ENCODE measurements at places on chromosomes 7 and 10.

GRCh38 chr10:23344241-23344841, at the start of gene C10orf67:
Gene C10orf67, minus strand, starts transcription at chr10:23344797. Its CDS starts 23 bp downstream, at chr10:23344774.
- peak; percentile 48 for DNase-seq

GRCh38 chr7:69431626-69432025, 166.6 kb upstream of the AUTS2 start:
- no peak for DNase-seq

GRCh38 chr7:43201912-43202311, 89.5 kb downstream of the HECW1 start:
- DNase-seq, result no peak

- peak; percentile 39 for DNase-seq
These were observed 23.4 kb downstream of the MAD1L1 start for GRCh38 chr7:2209146-2209960.

DNA sequence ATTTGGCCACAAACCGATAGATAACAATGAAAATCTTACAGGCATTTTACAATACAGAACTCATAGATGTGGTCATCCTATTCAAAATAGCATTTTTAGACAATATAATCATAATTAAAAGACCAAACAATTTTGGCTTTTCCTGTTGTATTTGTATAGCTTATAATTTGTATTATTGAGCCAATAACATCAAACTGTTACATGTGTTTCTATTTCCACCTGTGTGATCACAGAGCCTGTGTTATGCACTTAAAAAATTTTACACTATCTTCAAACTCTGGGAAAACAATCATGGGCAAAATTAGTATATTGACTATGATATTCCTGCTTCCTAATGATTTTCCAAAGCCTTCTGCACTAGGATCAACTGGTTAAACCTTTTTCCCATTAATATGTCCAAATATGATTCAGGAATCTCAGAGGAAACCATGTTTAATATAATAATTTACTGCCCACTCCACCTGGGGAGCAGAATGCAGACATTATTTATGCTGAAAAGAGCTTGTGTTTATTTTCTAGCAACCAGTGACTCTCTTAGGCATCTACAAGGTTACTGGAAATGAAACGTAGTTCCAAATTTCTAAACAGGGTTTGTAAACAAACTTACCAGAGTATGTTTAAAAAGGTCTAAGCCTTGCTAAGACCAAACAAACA, 1.7 kb downstream of the RHOBTB1 start:
- no peak for DNase-seq

DNA sequence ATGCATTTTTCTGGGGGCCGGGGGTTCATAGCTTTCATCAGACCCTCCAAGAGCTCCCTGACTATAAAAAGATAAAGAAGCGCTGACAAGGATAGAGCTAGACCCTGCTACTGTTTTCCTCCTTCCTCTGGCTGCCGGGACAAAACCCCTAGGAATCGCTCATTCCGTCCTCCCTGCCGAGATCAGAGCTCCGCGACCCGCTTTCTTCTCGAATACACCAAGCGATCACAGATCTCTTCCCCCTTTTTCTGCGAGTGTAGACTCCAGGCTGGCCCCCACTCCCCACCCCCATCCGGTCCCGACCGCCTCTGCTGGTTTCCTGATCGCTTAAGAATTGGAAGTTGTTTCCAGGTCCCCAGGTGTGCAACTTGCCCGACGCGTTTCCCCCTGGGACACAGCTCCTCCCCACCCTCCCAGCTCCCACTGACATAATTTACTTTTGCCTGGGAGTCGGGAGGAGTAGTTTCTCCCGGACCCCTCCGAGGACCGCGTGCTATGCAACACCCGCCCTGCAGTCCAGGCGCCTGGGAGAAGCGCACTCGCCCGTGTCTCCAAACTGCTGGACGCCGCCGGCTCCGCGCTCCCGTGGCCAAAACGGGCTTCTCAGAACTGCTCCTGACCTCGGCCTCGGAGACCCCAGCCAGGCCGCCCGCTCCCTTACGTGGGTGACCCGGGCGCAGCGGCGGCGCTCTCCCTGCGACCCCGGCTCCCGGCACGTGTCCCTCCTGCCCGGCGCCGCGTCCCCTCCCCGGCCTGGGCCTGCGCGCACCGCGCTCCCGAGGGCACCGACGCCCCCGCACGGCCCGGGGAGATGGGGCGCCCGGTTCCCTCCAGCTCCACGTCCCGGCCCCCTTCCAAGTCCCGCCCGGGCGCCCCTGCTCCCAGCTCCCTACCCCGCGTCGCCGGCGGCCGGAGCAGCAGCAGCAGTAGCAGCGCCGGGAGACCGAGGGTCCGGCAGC, 552 bp downstream of the IL15RA start:
- DNase-seq, result peak; percentile 51

- DNase-seq, result no peak
These were observed 319.9 kb upstream of the AKR1E2 start for GRCh38 chr10:4506095-4506494.

DNA sequence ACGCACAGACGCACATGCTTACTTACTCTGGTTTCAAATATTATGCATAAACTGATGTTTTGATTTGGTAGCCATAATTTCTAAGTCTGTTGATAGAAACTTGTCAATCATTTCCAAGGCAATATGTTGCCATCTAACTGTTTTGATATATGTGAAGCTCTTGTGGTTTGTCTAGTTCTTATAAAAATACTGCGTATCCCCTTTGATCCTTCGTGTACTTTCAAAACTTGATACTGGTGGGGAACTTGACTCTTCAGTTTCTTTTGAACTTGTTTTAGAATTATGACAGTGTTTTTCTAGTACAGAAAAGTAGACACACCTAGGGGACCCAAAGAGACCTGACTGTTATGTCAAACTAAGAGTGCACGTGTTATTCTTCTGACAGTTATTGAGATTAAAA, 708.0 kb downstream of the LRMDA start:
- DNase-seq, result no peak

Measured in stimulated activated CD4-positive, alpha-beta T cell treated with anti-CD3 and anti-CD28 coated beads, Interleukin-4, amount 100 ng/mL, for 4 hours (primary cell).